ENCODE measurements at places on chromosomes 12 and 14.

GRCh38 chr12:105355752-105356151 is 25.3 kb downstream of the C12orf75 start:
- no peak for DNase-seq

DNA sequence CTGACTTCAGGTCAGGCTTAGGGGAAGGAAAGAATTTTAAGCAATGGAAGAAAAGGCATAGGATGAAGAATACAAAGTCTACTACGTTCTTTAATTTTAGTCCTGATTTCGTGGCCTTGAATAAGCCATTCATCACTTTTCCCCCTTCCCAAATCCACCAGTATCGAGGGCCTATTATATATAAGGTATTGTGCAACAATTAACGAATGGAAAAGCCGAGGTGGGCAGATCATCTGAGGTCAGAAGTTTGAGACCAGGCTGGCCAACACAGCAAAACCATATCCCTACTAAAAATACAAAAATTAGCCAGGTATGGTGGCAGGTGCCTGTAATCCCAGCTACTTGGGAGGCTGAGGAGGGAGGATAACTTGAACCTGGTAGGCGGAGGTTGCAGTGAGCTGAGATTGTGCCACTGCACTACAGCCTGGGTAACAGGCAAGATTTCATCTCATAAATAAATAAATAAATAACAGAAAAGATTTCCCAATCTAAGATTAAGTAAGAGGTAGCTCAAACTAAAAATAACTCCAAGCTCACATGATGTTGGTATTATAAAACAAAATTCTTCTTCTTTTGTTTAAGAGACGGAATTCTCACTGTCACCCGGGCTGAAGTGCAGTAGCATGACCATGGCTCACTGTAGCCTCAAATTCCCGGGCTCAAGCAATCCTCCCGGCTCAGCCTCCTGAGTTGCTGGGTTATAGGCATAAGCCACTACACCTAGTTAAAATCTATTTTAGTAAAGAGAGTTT is 58.3 kb upstream of the NR2C1 start:
- no peak for DNase-seq

DNA sequence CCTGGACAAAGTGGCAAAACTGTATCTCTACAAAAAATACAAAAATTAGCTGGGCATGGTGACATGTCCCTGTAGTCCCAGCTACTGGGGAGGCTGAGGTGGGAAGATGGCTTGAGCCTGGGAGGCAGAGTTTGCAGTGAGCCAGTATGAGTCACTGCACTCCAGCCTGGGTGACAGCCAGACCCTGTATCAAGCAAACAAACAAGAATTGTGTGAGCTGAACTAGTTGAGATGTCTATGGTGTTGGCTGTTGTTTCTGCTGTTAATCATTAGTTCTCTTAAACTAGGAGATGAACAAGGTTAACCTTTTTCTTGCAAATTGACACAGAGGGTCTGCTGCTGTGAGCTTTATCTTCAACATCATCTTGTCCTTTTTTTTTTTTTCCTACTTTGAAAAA is 23.6 kb downstream of the RASSF3 start:
- no peak for DNase-seq

DNA sequence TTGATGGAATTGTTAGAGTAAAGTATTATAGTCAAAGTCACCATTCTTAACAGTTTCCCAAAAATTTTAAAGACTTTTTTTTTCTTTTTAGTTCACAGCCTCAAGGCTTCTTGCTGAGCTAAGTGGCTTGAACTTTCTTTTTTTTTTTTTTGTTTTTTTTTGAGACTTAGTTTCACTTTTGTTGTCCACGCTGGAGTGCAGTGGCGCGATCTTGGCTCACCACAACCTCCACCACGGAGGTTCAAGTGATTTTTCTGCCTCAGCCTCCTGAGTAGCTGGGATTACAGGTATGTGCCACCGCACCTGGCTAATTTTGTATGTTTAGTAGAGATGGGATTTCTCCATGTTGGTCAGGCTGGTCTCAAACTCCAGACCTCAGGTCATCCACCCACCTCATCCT is 92.8 kb downstream of the SETD3 start:
- no peak for DNase-seq

DNA sequence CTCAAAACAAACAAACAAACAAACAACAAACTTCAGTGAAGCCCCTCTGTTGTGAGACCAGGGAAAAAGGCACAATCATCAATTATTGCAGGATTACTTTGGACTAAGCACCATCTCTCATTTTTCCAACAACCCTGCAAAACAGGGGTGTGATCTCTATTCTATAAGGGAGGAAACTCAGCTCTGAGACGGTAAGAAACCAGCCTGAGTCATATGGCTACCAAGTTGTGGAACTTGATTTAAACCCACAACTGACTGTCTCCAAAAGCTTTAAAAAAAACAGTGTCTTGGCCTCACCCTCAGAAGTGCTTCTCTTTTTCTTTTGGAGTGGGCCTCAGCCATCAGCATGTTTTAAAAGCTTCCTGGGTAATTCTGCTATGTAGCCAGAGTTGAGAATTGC is 49.8 kb downstream of the RIN3 start:
- DNase-seq: no peak

- no peak for DNase-seq
Observed at GRCh38 chr12:26697217-26697616, 135.8 kb downstream of the ITPR2 start.

DNA sequence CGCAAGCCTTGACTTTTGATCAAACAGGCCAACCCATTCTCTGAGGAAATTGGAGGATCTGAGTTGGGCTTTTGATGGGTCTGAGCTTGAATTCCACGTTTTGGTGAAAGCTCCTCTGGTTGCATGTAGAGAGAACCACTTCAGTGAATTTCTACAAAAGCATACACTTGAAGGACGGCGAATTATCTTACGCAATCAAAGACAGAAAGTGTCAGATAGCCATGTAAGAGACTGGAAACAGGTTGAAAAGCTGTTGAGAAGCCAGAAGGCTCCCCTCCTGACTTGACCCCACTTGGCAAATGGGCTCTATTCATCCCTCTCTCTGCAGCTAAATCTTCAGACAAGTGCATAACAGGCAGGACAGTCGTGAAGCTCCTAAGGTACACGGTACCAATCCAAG is 809.1 kb downstream of the BCL11B start:
- no peak for DNase-seq

GRCh38 chr12:53051058-53051880 is 1.4 kb downstream of the TNS2 start:
- no peak for DNase-seq

DNA sequence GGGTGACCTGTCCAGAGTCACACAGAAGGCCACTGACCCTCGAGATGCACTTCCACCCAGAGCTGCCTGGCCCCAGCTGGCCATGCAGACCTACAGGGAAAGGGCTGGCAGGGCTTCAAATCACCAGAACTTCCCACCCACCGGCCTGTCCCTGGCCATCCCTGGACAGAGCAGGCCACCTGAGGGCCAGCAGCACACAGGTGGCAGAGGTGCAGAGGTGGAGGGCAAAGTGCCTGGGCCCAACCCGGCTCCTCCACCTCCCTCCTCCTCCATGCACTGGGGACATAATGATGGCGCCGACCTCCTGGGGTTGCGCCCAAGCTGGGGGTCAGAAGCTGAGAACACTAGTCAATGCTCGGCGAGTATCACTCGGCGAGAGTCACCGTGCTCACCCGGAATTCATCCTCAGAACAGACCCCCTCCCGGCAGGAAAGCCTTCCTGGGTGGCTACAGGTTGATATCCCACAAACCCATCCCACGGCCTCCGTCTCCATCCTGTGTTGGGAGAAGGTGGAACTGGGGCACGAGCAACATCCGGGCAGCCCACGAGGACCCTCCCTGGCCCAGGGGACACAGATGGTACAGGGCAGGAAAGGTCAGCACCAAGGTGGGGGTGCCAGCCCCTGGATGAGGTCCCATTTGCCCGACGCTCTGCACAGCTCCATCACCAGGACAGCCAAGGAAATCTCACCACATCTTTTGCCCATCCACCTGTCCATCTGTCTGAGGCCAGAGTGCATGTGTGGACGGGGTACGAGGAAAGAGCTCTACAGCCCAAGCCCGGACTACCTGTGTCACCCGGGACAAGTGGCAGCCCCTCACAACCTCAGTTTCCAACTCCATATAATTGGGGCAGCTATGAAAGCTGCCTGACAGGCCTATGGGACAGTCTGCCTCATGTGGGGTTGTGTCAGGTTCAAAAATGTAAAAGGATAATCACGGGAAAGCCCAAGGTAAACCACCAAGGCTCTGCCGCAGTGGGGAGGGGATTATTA is 10.8 kb downstream of the BEGAIN start:
- DNase-seq: no peak

DNA sequence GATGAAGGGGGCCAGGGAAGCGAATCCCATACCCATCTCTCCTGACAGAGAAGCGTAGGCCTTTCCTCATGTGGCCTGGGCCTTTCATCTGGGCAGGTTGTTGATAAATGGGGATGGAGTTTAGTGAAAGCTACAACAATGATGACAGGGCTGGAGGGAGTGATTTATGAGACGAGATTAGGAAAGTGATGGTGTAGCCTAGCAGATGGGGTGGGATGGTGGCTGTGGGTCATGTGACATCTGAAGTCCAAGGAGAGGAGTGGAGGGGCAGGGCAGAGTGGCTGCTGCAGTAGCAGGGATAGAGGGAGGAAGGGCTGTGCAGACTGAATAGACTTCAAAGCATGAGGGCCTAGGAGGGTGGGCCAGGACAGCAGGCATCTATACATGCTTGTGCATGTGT is 85.5 kb downstream of the ADCK1 start:
- DNase-seq: no peak

- DNase-seq: no peak
Observed at GRCh38 chr12:131034631-131035244, 81.0 kb downstream of the ADGRD1 start.

GRCh38 chr14:49056021-49056420 is 530.2 kb downstream of the RPS29 start:
- no peak for DNase-seq

GRCh38 chr12:22881878-22882385 is 257.0 kb downstream of the ETNK1 start:
- no peak for DNase-seq

DNA sequence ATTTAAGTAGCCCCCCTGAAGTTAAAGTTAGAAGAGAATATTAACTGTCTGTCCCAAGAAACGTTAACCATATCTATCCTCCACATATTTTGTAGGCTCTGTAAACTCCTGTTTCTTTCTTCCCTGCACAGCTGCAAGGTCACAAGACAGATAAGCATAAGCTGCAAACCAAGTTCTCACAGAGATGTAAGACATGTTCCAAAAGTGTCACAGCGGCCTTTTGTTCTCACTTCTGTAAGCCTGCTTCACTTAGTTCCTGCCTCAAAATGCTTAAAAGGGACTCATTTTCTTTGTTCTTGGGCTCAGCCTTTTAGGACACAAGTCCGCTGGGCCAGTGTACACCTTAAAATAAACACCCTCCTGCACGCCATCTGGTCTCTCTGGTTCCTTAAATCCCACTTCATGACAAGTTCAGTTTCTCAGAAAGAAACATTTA is 3.2 kb downstream of the RNASE1 start:
- no peak for DNase-seq

DNA sequence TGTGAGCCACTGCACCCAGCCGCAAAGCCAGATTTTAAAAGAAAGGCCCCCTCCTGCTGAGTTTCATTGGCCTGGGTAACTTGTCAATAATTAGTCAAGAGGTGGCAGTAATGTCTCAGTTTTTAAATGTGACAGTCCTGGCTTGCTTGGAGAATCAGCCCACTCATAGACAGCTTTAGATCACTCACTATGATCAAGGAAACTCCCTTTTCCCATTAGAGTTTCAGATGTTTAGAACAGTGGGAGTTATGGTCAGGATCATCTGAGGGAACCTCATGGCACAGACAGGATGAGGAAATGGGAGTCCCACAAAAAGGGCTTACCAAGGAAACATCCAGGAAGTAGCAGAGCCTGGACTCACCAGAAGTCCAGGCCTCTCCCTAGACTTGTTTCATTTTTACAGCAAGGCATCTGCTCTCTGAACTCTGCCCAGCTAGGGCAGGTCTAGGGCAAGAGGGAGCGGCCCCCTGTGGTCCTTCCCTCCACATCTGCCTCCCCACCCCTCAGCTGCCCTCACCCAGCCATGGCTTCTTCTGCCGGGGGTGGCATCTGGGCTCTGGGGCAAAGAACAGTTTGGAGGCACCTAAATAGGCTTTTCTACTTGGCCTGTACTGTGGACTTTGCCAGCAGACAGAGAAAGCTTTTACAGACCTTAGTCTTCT is 11.2 kb downstream of the BCL2L14 start:
- no peak for DNase-seq

DNA sequence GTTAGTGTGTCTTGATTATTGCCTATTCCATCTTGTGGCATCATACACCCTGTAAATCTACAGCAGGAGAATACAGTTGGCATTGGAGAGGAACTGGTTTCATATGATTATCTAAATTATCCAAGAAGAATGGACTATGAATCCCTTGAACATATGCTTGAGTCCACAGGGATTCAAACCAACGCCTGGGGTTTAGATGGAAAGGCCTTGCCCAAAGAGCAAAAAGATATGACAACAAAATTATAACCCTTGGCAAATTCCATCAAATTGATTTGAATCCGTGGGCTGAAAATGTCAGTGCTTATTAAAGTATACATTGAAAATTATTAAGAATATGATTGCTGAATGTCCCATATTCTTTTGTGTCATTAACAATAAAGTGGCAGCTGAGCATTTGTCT is 108.2 kb downstream of the PDE3A start:
- DNase-seq: no peak

GRCh38 chr14:103705118-103705503 is 10.1 kb downstream of the XRCC3 start:
- DNase-seq: no peak

DNA sequence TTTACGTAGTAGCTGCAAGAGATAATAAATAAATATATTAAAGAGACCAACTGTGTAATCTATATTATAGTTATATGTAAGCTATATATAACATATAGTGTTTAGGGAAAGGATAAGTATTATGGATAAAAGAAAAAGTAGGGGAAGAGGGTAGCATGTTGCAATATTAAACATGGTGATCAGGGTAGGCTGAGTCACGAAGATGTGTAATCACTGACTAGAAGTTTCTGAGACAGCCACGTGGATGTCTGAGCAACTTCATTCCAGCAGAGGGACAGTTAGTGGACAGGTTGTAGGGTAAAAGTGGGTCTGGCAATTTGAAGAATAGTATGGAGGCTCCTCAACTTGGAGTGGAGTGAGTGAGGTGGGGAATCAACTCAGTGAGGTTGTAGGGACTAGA is 109.7 kb downstream of the ANO4 start:
- no peak for DNase-seq

DNA sequence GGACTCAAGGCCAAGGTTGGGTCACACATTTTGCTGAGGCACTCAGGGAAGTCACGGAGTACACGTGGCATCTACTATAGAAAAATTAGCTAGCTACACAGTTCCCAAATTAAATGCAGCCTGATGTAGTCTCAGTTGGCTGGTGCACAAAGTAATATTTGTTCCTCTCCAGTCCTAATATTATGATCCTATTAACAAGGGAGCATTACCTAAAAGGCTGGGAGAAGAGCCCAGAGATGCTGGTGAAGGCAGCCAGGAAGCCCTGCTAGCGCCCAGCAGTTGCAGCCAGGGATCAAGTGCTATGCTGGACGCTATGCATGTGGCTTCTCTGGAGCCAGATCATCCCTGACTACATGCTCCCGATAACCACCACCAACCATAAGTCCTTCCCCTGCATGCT is 88.0 kb upstream of the GSC start:
- DNase-seq: no peak
